ENCODE measurements at places on chromosomes 11 and 22. TPM values are rescaled to one million over a fixed set of nuclear protein-coding genes. Genes with fewer than 3 reads are reported as not detected.

GRCh38 chr11:134779179-134779578 is 367.1 kb upstream of the B3GAT1 start:
- ATAC-seq, result no peak

- ATAC-seq, result no peak
These were observed 42.5 kb downstream of the SBF1 start for GRCh38 chr22:50432131-50432876.

- ATAC-seq, result no peak
These were observed 101.4 kb downstream of the SYT9 start for GRCh38 chr11:7353100-7353499.

DNA sequence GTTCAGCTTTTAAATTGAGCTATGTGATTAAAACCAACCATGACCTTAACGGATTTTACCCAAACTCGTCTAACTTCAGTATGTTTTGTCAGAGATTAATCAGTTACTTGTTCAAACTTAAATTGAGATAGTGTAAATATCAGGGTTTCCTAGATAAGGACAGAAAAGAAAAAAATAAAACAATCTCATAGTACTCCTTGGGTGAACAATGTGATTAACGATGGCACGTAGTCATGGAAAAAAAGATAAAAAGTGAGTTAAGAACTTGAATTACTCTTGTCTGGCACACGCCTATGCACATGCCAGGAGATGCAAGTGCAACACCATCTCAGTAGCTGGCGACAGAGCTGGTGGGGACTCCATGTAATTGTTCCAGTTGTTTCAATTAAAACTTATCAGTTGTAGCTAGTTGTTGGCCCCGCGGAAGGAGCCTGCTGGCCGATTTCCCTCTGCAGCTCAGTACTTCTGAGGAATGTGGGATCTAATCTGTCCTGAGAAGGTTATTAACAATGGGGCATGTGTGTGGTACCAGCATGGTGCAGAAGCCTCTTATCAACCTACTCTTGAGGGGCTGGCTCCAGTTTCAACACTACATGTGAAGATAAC is 3.0 kb downstream of the RASSF10 start:
- no peak for ATAC-seq

DNA sequence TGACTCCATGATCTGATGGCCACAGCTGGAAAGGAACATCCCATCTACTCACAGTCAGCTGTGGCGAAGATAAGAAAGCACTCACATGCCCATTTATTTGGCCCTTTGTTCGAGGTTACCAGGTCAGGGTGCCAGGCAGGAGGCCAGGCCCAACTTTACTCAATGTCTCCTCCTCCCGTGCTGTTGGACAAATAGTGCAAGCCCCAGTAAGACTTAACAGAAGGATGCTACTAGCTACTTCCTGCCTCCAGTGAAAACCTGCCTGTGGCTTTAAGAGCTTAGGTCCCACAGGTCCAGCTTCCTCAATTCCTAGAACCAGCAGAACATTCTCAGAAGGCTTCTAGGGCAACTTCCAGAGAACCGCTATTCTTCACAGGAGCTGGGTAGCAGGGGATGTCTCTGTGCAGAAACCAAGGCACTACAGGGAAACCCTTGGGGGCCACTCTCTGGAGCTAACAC is 12.9 kb upstream of the CRY2 start:
- ATAC-seq, result no peak

DNA sequence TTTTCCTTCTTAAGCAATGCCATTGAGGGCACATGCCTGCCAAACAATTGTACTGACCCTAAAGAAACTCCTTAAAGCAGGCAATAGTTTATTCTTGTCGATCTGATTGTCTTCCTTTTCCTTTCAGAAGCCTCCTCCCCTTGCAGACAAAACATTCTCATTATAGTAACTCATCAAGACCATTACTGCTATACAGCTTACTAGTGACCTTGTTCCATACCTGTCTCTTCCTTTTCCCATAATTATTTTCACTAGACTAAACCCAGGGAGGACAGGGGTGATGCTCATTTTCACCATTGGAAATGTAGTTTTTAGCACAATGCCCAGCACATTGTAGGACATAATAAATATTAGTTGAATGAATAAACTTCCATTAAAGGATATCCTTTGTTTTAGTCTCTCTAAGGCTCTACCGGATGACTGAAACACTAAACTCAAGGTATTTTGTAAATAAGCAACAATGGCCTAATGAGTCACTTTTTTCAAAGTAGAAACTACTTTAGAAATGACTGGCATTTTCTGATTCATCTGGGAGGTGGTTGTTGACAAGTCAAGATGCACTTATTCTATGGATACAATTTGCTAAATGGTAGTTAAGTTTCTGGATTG is 9.3 kb upstream of the MSANTD4 start:
- ATAC-seq, result no peak

DNA sequence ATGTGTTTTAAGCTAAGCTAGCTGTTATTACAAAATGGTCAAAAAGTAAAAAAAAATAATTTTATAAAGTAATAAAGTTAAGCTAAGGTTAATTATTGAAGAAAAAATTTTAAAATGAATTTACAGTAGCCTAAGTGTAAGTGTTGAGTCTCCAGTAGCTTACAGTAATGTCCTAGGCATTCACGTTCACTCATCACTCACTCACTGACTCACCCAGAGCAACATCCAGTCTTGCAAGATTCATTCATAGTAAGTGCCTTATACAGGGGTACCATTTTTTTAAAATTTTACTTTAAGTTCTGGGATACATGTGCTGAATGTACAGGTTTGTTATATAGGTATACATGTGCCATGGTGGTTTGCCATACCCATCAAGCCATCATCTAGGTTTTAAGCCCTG is 11.6 kb upstream of the OOSP4B start:
- no peak for ATAC-seq

GRCh38 chr11:13042873-13043342 is 33.8 kb downstream of the RASSF10 start:
- ATAC-seq, result no peak

Gene TSSK2
- not detected for total RNA-seq

Gene SEC14L2
- 27.2 TPM for total RNA-seq

Gene ROBO4
- total RNA-seq, result 17.6 TPM

Gene SAC3D1
- 11.9 TPM for total RNA-seq
